ENCODE measurements at places on chromosomes 6 and 20. TPM values are rescaled to one million over a fixed set of nuclear protein-coding genes. Genes with fewer than 3 reads are reported as not detected.

The XKR7 gene
- total RNA-seq, result not detected

- no peak for DNase-seq
Observed at GRCh38 chr6:144575327-144575726, 290.2 kb downstream of the UTRN start.

DNA sequence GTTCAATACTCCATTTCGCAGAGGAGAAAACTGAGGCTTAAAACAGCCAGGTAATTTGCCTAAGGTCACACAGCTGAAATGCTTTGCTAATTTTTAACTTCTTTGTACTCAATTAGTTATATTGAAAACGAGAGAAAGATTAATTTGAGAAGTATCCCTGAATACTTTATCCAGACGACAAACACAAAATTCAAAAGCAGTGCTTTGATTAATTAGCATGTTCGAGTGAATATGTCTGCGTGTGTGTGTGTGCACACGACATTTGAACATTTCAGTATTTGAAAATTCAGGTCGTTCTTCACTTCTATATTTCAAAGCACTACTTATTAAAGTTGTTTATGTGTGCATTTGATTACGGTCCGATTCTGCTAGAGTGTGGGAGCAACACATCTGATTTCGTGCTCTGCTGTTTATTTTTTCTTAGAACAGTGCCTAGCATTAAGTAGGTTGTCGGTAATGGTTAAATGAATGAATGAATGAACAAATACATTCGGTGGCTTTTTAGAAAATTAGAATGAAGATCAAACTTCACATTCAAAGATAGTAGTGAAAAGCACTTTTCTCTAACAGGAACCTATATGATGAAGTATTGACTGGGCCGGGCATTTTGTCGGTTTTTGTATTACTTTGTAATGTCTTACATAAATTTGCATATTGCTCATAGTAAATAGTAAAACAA is 36.9 kb upstream of the SYNCRIP start:
- no peak for DNase-seq

GRCh38 chr6:26500102-26500501 is at the start of gene BTN1A1:
Gene BTN1A1, plus strand, starts transcription at chr6:26500303. Its CDS starts 984 bp downstream, at chr6:26501287.
- no peak for DNase-seq

- DNase-seq, result no peak
Observed at GRCh38 chr6:117674503-117674902, 766 bp upstream of the NUS1 start.

Measured in vagina (tissue), 2 donors.